ENCODE measurements at places on chromosomes 16 and 17.
A peak's percentile ranks its signal among the peaks of the same experiment; 100 is the strongest.

DNA sequence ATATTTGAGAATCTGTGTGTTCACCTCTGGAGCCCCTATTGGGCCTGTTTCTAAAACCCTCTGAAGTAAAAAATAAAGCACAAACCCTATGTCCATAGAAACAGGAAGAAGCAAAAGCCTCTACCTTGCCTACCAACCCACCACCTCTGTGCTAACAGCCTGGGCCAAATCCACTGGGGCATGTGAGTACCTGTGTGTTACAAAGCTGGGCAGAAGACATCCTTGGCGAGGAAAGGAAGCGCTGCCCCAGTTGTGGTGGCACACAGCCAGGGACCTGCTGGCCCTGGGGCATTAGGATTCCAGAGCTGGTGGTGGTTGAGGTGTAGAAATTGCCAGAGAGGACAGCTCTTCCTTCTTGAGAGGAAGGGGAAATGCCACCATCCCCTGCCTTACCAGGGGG is 30.0 kb downstream of the MYO18A start:
- DNase-seq = peak; percentile 21

- DNase-seq = no peak
These were observed 74.8 kb downstream of the TANC2 start for GRCh38 chr17:63040816-63041215.

DNA sequence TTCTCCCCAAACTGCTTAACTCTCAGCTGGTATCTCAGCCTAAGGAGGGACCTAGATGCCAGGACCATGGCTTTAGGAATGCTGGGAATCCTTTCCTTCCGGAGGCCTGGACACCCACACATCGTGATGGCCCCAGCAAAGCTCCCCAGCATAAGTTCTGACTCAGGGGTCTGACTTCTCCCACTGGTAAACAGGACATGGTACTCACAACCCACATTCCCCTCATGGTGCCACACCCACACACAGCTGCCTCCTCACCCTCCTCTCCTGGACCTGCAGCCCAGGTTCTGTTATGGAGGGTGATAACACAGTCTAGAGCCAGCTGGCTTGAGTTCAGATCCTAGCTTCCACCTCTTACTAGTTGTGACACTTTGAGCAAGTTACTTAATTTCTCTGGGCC is 719 bp upstream of the RNF227 start:
- no peak for DNase-seq

- no peak for DNase-seq
These were observed 197.5 kb downstream of the RPTOR start for GRCh38 chr17:80742091-80742490.

- DNase-seq = no peak
These were observed 4.0 kb downstream of the CDH15 start for GRCh38 chr16:89175280-89176146.

- DNase-seq = no peak
These were observed 77.0 kb downstream of the HS3ST2 start for GRCh38 chr16:22890976-22891375.

DNA sequence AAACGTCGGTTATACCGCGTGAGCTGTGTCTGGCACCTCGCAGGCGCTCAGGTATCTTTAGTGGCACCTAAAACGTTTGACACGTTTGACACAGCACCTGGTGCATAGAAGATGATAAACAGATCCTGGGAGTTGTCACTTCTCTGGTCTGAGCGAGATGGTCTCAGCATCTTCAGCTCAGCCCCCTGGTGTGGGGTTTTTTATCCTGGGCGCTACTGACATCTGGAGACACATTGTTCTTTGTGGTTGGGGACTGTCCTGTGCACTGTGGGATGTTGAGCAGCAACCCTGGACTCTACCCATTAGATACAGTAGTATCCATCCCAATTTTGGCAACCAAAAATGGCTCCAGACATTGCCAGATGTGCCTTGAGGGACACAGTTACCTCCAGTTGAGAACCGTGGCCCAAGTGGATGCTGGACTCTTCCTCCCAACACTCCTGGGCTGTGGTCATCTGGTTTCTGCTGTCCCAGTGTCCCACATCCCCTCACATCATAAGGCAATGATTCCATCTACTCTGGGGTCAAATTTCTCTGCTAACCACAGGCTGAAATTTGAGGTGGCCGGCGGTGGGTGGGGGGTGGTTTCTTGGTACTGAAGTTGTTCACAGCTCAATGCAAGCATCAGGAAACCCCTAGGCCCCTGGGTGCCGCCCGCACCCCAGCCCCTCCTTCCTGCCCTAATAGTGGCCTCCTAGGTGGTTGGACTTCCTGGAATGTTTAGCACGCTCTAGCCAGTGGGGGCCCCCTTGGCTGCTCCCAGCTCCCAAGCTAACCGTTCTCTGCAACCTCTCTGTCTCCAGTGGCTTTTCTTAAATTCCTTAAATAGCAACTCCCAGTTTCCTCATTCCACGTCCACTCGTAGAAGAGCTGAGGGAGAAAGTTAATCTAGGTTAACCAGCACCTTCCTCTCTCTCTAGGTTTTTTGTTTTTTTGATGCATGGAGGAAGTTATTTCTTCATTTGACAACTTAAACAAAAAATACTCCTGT is 124.8 kb downstream of the ABCC1 start:
- DNase-seq = no peak

Data from germinal center (tissue), 1 donor.